ENCODE measurements at places on chromosomes 6 and 20. TPM values are rescaled to one million over a fixed set of nuclear protein-coding genes. Genes with fewer than 3 reads are reported as not detected.

The RIPPLY2 gene
- polyA plus RNA-seq, result not detected

The FRS3 gene
- 4.7 TPM for polyA plus RNA-seq

The ABHD16B gene
- not detected for polyA plus RNA-seq

The MYMX gene
- polyA plus RNA-seq, result 0.65 TPM

The SCAF8 gene
- 65.2 TPM for polyA plus RNA-seq

The OTOR gene
- polyA plus RNA-seq, result not detected

DNA sequence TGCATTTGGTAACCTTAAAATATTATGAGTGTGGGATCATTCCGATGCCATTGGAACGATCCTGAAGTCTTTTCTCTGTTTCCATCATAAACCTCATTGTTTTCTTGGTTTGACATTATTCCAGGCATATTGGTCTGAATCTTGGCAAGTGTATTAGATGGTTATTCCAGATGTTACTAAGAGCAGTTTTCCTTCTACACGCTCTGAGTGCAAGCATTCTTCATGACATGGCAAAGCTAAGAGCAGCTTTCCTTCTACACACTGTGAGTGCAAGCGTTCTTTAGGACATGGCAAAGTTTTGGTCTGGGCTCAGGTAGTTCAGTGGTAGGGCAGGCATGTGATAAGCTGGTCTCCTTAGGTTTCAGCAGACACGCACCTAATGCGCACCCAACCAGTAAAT is 53.0 kb downstream of the SMOC2 start:
- DNase-seq, result no peak

DNA sequence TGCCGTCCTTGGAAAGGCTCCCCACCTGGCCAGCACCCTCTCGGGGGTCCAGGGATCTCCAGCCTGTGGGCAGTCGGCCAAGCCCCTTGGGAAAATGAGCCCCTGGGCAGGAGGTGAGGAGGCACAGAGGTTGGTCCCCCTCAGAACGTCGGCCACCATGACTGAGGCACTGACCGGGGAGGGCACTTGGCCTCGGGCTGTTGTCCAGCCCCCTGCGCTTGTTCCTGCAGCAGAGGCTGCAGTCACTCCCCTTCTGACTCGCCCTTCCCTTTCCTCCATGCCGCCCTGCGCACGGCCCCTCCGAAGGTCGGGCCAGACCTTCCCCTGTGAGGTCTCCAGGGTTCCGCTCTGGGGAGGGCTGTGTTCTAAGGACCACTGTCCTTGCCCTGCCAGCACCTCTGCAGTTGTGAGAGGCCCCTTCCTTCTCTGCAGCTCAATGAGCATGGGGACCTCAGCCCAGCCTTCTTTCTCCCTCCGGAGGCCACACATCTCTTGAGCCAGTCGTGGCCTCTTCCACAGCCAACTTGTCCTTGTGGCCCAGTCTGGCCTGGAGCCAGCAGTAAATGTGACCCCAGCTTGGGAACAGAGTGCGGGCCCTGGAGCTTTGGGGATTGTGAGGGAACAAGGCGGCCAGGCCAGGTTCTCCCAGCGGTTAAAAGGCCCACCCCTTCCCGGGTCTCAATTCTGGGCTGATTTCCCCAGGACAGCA is 195.5 kb downstream of the DLL1 start:
- no peak for DNase-seq

- no peak for DNase-seq
These were observed 7.8 kb upstream of the EZR start for GRCh38 chr6:158826819-158827501.

GRCh38 chr6:116373940-116374339 is 3.2 kb downstream of the DSE start:
- no peak for DNase-seq

DNA sequence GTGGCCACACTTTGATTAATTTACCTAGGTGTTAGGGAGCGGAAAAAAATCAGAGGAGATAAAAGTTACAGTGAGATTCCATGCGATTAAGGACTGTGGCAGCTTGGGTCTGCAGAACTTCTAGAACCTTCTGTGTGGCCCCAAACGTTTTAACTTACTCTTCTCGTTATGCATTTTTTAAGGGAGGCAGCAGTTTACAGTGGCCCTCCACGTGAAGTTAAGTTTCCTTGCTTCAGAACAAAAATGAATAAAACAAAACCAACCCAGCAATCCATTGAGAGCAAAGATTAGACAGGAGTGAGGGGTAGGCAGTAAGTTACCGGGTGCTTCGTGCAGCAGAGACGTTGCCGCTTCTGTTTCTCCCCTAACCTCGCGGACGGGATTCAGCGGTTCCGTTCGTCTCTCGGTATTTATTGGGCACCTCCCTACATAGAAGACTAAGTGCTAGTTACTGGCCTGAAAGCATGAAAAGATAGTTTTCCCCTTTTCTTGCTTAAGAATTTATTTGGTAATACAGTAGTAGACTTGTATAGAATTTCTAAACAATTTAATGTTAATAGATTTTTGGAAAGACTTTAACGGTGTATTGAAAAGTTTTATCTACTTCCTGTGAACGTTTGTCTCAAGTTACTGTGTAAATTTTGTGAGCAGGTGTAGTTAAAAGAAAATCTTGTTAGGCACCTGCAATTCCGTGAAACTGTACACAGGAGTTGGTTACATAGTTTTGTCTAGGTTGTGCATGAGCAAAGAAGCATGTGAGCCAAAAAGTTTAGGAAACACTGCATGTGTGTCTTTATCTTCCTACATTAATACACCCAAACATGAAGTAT is 1.1 kb downstream of the BAG2 start:
- DNase-seq, result peak; percentile 16

DNA sequence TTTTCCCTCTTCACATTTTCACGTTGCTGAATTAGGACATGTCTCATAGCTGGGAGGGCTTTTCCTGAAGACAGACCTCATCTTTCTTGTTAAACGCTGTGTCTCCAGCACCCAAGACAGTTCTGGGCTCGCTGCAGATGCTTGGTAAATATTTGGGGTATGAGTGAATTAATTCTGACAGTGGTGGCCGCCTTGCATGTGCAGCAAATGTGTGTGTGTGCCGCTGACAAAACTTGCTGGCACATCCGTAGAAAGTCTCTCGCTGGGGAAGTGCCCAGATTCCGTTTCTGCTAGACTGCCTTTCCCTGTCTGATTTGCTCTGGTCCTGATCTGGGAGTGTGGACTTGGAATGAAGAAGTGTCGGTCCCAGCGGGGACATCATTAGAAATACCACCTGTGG is 48.2 kb upstream of the ZNFX1 start:
- no peak for DNase-seq

- no peak for DNase-seq
These were observed 270.3 kb upstream of the ECI2 start for GRCh38 chr6:4405621-4406212.

GRCh38 chr6:30066082-30066481 is 916 bp upstream of the PPP1R11 start:
- DNase-seq, result no peak

GRCh38 chr6:3162067-3162497 is 4.7 kb upstream of the TUBB2A start:
- DNase-seq, result no peak

- no peak for DNase-seq
These were observed 160.1 kb upstream of the CITED2 start for GRCh38 chr6:139534472-139535115.

- no peak for DNase-seq
These were observed 25.9 kb downstream of the NOL4L start for GRCh38 chr20:32559205-32559752.

- DNase-seq, result no peak
These were observed 39.1 kb upstream of the ANKRD60 start for GRCh38 chr20:58267389-58268215.
